MG63 (cell line): ENCODE measurements at places on chromosomes 5 and 9.
A peak's percentile ranks its signal among the peaks of the same experiment; 100 is the strongest.

- DNase-seq, result no peak
Measured at GRCh38 chr9:110257956-110258355, 1.6 kb upstream of the TXN start.

GRCh38 chr9:135045928-135046738 is 41.3 kb upstream of the OLFM1 start:
- DNase-seq, result no peak

DNA sequence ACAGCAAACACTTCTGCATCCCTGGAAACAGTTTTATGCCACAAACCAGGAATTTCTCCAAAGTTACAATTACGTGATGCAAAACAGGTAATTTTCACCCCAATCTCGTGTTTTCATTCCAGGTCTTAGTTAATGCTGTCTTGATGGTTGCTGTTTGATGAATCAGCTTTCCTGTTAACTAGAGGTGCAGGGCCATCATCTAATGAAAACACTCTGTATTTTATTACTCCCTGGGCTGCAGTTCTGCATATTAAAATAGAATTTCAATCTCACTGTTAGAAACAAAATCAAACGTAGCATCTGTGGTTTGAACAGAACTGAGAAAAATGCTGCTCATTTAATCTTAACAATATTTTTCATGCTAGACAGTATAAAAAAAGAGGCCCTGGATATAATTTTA is 129.4 kb downstream of the TUSC1 start:
- no peak for DNase-seq

DNA sequence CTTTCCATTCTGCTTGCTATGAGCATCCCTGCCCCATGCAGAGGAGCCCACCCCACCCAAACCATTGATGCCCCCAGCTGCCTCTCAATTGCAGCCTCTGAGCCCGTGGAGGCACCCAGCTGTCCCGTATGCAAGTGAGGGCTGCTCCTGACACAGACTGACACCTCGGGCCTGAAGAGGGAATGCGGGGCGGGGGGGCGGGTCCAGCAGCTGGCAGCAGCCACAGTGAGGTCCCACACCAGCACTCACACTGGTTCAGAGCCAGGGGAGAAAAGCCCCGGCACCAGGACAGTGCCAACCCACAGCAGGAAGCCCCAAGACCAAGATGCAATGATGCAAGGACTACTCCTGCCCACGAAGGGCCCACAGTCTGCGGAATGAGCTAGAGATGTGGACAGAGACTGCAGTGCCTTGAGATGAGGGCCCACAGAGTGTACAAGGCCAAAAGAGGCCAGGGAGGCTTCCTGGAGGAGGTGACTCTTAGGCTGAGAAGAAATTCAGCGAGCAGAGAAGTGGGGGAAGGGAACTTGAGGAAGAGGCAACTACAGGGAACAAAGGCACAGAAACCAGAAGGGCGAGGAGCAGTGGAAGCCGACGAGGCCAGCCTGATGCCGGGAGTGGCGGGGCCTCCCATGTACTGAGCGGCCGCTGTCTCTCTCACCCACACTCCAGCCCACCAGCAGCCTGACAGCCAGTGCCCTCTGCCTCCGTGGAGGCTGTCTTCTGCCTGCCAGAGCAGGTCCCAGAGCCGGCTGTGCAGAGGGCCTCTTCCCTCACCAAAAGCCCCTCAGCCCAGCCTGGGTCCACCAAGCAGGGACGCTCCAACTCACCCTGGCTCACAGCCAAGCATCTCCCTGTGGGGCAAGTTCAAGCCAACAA is 9.2 kb downstream of the EEIG1 start:
- peak; percentile 71 for DNase-seq

GRCh38 chr5:32332966-32333365 is 20.2 kb upstream of the MTMR12 start:
- no peak for DNase-seq

DNA sequence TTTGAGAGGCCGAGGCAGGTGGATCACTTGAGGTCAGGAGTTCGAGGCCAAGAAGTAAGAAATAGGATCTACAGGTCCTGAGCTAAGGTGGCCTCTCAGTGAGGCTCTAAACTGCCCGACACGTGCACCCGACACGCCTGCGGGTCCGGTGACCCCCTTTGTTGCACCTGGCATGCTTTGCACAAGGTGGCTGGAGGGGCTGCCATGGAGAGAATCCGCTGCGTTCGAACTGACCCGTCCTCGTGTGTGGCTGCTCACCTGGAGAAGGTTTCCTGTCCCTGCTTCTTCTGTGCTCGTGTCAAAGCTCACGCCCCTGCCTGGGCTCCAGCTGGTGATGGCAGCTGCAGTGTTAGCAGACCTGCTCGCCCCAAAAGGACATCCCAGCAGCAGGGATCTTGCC is 5.7 kb upstream of the OLFM1 start:
- no peak for DNase-seq

DNA sequence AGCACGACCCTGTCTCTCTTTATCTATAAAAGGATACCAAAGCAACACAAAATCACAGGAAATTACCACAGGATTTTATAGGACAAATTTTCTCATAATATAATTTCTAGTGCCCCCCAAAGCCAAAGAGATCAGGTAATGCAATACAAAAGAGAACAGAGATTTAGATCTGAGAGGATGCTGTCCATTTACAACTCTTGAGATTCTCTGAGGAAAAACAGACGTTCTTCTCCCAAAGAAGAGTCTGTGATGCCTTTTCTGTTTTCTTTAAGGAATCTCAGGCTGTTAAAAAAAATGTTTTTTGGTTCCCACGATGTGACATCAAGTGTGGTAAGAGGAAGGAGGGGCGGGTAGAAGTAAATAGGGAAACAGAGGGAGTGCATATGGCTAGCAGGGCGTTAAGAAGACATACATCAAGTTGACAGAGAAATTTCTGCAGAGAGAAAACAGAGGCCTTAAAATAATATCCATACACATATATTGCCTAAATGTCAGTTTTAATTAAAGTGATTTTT is 274.7 kb downstream of the YTHDC2 start:
- DNase-seq, result no peak

DNA sequence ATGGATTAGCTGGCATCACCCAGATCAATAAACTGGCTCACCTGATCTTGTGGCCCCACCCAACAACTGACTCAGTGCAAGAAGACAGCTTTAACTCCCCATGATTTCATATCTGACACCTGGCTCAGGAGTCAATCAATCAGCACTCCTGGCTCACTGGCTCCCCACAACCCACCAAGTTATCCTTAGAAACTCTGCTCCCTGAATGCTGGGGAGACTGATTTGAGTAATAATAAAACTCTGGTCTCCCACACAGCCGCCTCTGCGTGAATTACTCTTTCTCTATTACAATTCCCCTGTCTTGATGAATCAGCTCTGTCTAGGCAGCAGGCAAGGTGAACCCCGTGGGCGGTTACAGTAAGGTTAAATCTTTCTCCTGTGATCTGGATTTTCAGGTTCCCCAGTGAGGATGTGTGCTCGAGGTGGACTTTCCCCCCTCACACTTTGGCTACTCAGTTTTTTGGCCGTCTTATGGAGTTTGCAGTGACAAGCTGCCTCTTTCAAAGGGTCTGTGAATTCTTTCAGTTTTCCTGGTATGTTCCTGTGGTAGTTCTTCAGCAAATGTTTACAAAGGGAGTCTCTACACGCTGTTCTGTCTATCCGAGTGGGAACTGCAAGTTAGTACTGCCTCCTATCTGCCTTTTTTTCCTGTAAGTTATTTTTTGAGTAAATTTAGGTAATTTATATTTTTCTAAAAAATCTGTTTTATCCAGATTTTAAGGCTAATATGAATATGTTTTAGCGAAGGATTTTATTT is 500.2 kb upstream of the NUDT12 start:
- DNase-seq, result no peak

DNA sequence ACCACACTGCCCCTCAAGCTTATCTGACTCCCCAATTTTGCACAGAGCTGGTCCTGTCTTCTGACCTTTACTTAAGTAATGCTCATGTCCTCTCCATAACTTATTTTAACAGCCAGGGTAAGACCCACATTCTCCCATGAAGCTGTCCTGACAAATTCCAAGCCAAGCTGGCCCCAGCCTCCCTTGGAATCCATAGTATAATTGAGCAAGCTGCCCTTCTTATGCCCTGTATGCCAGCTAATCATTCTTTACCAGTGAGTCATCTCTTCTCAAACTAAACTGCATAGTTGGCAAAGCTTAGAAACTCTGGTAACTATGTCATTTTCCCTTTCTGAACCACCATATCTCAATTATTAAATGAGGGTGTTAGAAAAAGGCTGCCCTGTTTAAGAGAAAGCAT is 92.4 kb downstream of the NFIB start:
- DNase-seq, result peak; percentile 100

DNA sequence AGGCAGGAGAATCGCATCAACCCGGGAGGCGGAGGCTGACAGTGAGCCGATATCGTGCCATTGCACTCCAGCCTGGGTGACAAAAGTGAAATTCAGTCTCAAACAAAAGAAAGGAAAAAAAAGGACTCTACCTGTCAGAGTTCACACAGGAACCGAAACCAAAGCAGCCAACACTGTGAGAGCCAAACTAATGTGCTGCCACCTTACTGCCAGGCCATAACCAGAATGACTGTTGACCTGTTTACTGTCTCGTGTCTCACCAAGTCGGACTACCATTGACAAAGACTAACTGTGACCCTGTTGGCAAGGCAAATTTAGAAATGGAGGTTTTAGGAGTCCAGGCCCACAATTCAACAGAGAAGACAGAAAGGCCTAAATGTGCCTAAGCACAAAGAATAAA is 112.4 kb downstream of the ANXA2R start:
- DNase-seq, result no peak

DNA sequence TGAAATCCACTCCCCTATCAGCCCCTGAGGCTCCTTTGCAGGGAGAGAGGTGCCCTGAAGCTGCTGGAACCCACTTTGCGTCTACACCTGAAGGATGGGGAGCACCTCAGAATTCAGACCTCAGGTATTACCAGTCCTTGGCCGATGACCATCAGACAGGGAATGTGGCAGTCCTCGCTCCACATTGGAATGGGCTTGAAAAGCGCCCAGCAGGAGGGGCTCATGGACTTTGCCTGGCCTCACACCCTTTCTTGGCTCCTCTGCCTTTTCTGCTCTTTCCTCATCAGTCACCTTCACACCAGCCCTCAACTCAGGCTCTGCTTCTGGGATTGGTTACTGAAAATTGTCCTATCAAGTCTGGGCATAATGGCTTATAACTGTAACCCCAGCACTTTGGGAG is 83.9 kb downstream of the BARX1 start:
- no peak for DNase-seq

GRCh38 chr5:95280401-95281095 is 4.3 kb downstream of the MCTP1 start:
- DNase-seq, result no peak

DNA sequence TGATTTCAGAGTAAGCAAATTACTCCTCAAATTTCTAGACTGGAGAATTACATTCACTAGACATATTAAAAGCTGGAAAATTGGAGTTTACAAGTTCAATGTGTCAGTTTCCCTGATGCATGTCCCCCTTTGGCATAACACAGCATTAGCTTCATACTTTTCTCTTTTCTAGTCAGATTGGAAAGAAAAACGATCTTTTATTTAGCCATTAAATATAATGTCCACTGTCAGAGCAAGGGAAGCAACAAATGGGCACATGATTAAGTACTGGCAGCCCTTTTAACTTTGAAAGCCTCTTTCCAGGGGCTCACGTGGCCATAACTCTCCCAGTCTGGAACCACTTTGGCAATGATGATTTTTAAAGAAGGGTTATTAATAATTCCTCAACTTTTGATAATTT is 203.3 kb downstream of the KCNN2 start:
- no peak for DNase-seq

DNA sequence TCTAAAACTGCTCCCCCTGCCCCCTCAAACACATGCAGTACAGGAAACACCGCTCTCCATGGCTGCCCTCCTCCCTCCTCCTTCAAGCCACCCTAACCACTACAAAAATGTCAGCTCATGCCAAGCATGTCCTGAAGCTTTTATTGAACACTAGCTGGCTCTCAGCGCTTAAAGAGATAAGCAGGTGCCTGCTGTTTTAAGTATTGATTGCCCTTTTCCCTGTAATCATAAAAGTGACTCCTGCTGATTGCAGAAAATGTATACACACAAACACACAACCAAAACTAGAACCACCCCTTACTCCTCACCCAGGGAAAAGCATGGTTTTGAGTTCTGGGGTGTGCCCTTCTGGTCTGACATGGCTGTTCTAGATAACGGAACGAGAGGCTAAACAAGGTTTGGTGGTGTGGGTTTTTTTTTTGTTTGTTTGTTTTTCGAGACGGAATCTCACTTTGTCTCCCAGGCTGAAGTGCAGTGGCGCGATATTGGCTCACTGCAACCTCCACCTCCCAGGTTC is 3.7 kb upstream of the UCK1 start:
- no peak for DNase-seq

DNA sequence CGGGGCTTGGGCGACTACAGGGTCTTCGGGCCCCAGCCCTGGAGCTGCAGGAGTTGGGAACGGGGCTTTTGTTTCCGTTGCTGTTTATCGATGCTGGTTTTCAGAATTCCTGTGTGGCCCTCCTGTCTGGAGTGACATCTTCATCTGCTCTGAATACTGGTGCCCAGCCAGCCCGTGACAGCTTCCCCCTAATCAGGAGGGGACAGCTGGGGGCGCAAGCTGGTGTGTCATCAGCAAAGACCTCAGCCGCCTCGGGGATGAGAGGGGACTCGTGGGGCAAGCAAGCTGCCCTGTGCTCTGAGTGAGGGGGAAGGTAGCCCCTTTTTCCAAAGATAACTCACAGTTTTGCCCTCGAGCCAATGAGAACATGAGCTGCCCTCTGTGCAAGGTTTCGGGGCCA is 110.7 kb downstream of the RXRA start:
- DNase-seq, result no peak

- DNase-seq, result no peak
Measured at GRCh38 chr9:81558091-81558830, 131.1 kb downstream of the TLE1 start.

GRCh38 chr9:16407617-16408016 is 462.9 kb downstream of the BNC2 start:
- DNase-seq, result no peak

GRCh38 chr5:167147879-167148278 is 1143.6 kb upstream of the WWC1 start:
- no peak for DNase-seq

- no peak for DNase-seq
Measured at GRCh38 chr5:72140711-72141110, 33.4 kb downstream of the MAP1B start.

DNA sequence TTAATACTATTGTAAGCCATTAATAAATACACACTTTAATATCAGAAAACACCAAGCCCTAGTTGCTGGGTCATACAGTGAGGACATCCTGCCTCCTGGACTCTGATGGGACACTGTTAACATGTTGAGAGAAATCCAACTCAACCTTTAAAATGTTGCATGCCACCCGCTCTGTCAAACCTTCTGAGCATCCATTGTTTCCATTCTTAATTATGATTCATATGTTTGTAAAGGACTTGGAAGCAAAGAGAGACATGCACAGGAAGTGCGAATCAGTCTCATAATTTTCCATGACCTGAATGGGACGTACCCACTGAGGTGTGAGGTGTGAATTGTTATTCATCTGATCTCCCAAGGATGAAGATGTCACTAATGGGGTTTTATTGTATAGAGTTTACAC is 186.4 kb downstream of the CAAP1 start:
- DNase-seq, result no peak

- no peak for DNase-seq
Measured at GRCh38 chr5:160506006-160507004, 84.7 kb downstream of the PTTG1 start.
